GM12892 (cell line): ENCODE measurements at places on chromosomes 12 and 14.

DNA sequence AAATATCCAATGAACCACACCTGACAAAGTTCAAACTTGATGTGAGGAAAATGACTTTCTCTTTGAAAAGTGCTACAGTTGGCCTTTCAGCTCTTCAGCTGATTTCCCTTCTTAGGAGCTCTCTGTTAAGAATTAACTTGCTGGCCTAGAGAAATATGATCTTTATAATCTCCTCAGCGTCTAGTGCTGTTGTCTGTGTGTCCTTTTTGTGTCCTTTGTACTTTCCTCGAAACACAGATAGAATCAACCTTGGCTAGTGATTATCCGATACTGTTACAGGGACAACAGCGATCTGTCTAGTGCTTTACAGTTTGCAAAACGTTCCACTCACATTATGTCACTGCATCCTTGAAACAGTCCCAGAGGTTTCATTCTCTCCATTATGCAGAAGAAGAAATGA is 162.8 kb upstream of the RMST start:
- DNase-seq = no peak

GRCh38 chr14:103107941-103108748 is 13.6 kb downstream of the EXOC3L4 start:
- no peak for DNase-seq

DNA sequence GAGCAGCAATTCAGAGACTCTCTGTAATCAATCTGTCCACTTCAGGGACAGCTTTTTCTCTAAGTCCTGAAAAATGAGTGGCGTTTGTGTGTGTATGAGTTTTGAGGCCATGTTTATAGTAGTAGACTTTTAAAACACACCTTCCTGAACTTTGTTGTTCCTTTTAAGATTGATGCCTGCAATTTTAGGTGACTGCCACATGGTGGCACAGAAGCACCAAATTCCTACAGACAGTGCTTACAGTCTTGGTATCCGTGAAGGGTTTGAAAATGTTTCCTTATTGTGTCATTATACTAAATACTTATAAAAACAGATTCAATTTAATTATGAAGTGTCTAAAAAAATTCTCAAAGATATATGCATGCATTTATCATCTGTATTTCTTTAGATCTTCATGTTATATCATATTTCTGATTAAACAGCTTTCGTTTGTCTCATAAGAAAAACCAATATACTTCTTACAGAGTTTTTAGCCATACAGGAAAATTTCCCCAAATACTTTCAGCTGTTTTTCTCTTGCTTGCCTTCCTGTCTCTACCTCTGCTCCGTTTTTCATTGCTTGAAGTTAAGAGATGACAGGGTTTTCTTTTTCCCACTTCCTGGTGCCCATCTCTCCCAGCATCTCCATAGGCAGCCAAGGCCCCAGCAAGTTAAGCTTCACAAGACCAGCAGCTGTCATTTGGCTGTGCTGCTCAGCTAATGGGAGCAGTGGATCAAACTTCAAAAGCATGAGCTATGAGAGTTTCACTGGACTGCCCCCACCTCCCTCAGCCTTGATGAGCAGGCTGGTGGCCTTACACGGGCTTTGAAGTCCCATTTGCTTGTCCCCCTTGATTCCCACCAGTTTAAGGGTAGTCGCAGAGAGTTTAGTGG is 259.6 kb downstream of the AKAP6 start:
- DNase-seq = no peak

DNA sequence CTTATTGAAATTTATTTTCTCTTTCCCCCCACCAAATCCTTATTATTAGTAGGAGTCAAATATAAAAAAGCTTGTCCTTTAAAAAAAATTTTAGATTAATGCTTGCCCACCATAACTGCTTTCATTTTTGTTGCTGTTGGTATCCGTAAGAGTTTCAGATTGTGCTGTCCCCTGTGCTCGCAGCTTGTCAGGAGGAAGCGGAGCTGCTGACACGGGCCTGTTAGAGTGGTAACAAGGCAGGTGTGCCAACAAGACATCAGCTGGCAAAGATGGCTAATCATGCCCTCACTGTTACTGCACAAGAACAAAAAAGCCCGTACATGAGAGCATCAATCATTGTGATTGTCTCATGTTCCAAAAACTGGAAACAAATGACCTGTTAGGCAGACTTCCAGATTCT is 148.4 kb downstream of the ALG10B start:
- DNase-seq = no peak

DNA sequence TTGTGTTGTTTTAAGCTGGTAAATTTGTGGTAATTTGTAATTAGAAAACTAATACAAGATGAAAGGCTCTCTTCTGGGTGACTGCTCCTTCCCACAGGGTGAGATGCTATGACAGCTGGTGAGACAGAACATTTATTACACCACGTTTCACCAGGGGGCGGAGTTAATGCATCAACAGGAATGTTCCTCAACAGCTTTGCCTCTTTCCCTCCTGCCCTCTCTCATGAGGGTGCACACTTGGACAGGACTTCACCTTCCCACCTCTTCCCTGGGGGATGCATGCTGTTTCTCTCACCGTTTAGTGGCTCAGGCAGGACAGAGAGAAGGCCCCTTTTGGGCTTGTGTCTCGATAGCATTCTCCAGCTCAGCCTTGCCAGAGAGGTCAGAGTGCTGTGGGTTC is 13.4 kb upstream of the PPP1R1A start:
- no peak for DNase-seq

GRCh38 chr12:52245962-52246569 is 13.0 kb downstream of the KRT7 start:
- no peak for DNase-seq

GRCh38 chr12:79058342-79058741 is 193.8 kb downstream of the SYT1 start:
- DNase-seq = no peak

GRCh38 chr12:88393017-88393767 is 187.1 kb downstream of the KITLG start:
- DNase-seq = no peak

GRCh38 chr12:113847856-113848255 is 118.3 kb downstream of the RBM19 start:
- DNase-seq = no peak

DNA sequence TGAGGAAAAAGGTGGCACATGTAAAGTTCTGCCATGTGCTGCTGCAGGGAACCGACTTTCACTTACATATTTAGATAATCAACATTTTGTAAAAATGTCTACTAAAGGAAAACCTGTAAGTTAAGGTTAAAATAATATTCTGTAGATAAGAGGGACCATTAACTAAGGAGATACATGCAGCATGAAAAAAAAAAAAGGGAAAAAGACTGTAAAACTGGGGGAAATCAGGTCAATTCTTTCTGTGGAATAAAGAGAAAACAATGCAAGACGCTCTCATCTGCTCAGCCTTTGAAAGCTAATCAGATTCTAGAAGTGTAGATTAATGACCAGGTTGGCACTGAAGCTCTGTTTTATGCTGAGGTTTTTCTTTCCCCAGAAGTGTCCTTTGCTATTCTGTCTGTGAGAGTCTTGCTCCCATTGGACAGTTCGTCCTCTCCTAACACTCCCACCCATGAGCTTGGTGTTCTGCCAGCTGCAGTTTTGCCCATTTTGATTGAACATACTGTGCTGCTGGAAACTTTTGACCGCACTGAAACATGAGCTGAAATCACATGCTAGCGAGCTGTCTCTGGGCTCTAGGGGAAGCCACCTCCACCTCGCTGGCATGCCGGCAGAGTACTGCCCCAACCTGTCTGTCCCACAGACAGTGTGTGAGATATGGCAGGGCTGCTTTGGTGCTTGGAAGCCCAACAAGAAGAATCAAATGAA is 39.7 kb downstream of the PPTC7 start:
- DNase-seq = no peak

- no peak for DNase-seq
Observed at GRCh38 chr12:23906329-23906728, 43.1 kb downstream of the SOX5 start.

GRCh38 chr12:2675776-2676175 is 119.0 kb upstream of the FKBP4 start:
- no peak for DNase-seq

DNA sequence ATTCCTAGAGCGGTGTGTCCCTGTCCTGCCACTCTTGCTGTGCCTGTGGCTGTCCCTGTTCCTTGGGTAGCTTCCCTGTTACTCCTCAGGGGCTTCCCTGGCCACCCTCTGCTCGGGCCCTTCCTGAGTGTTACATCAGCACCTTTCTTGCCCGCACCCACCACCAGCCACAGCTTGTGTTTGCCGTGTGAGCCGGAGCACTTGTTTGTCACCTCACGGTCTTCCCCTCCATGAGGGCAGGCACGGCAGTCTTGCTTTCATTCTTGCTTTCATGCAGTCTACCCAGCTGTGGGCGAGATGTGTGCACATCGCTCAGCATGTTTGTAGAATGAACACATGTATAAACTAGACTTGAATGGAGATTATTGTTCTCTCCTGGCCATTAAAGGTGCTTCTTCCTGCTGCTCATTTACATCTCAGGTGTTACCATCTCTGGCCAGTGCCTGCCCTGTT is 42.0 kb downstream of the TRAF3 start:
- DNase-seq = no peak

DNA sequence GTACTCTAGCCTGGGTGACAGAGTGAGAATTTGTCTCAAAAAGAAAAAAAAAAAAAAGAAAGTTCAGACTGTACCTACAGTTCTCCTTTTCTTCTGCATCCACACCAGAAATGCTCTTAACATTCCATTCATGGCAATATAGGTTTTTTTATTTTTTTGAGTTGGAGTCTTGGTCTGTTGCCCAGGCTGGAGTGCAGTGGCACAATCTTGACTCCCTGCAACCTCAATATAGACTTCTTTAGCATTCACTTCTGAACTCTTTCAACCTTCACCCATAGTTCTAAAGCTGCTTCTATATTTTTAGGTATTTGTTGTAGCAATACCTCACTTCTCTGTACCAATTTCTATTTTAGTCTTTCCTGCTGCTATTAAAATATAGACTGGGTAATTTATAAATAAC is 1095.7 kb downstream of the FLRT2 start:
- no peak for DNase-seq
